AG04450 (cell line): ENCODE measurements at places on chromosomes 12 and 14.
A peak's percentile ranks its signal among the peaks of the same experiment; 100 is the strongest.

GRCh38 chr12:4270016-4270830 lies 3.3 kb upstream of the CCND2 start:
- DNase-seq: no peak

DNA sequence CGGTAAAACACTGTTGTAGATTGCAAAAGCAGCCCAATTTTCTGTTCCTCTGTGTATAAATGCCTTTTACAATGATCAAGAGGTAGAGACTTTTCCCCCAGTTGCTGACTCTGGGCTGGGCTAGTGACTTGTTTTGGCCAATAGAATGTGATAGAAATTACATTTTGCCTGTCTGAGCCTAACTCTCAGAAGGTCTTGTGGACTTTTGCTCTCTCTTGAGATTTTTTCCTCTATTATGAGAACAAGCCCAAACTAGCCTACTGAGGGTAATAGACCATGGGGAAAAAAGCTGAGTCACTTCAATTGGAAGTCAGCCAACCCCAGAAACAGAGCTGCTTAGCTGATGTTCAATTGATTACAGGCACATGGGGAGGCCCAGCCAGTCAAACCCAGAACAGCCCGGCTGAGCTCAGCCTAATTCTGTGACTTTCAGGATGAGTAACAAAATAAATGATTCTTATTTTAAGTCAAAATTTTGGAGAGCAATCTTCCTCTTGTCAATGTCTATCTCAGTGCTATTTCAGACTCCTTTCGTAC lies 61.4 kb downstream of the MYF5 start:
- DNase-seq: peak; percentile 82

- DNase-seq: no peak
These were observed at the start of gene TMEM119 for GRCh38 chr12:108597559-108598471. Gene TMEM119, minus strand, starts transcription at chr12:108598084. Its CDS starts 5,701 bp downstream, at chr12:108592383.

GRCh38 chr14:51807356-51807755 lies 53.1 kb upstream of the GNG2 start:
- DNase-seq: peak; percentile 26

DNA sequence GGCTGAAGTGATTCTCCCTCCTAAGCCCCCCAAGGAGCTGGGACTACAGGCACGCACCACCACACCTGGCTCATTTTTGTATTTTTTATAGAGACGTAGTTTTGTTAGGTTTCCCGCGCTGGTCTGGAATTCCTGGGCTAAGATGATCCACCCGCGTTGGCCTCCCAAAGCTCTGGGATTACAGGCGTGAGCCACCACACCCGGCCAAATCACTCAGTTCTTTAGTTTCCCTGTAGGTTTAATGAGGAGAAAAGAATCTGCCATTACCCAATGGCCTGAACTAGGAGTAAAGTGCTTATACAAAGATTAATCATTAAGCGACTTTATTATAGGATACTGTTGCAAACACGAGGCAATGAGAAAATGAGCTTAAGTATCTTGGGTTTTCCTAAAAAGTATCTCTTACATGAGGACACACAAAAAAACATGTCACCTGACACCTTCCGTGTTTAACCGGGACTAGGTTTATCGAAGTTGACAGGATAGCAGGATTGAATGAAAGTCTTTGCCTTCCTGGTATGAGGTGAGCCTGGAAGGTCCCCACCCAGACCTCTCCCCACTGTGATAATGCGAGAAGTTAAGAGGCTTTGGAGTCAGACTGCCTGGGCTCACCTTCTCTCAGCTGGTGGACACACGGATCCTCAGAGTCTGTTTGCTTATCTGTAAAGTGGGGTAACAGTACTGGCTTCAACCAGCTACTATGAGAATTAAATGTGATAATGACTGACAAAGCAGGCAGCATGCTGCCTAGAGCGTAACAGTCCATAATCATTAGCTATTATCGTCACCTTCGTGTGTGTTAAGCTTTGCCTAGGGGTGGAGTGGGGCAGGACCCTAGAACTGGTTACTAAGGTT lies 133.5 kb upstream of the KRAS start:
- no peak for DNase-seq

DNA sequence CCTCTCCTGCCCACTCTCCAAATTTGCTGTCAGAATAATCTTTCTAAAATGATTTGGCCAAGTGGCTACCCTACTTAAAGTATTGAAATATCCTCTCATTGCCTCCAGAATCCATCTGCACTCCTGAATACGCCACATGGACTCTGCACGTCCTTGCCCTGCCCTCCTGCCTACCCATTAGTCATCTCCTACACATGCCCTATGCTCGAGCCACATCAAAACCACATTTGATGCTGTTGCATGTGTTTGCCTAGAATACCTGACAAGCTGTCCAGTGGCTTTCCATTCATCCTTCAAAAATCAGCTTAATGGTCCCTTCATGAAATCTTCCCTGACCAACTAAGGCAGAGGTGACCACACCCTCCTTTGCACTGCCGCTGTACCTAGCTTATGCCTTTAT lies 17.0 kb downstream of the VCPKMT start:
- DNase-seq: no peak

DNA sequence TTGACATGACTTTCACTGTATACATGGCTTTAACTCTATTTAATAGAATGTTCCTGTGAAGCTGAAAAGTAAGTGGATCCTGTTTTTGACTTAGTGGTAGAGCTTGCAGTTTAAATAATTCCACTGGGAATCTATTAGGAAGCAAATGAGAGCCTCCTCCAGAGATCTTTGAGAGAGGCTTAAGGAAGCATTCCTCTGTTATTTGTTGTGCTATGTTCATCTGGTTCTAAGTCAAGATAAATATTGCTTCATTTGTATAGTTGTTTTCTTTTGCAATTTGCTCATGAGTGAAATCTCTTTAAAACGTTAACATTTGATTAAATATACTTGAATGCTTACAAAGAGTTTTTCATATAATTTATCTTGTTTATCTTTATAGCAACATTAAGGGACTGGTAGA lies 70.4 kb downstream of the TMTC2 start:
- no peak for DNase-seq

DNA sequence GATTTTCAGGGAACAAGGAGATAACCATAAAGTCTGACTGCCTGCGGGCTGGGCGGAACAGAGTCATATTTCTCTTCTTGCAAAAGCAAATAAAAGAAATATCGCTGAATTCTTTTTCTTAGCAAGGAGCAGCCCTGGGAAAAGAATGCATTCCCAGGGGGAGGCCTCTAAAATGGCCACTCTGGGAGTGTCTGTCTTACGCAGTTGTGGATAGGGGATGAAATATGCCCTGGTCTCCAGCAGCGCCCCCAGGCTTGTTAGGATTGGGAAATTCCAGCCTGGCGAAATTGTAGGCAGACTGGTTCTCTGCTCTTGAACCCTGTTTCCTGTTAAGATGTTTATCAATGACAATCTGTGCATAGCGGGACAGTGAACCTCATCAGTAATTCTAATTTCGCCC lies 40.5 kb downstream of the PCNX1 start:
- DNase-seq: no peak

DNA sequence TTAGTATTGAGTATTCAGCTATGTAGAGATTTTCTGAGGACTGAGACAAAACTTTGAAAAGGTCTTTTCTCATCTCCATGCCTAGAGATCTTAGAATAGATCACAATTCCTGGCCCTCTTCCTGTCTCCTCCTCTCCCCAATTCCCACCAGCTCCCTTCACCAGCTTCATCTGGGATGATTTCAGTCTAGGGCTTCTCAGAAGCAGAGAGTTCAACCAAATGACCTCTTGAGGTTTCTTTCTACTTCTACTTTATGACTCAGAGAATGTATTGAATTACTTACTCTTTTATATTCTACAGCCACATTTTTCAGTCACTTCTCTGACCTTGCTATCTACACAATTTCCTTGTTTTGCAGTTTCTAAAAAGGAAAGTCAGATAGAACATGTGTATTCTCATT lies 19.4 kb upstream of the SNX6 start:
- peak; percentile 81 for DNase-seq

- no peak for DNase-seq
These were observed 17.5 kb downstream of the DYRK4 start for GRCh38 chr12:4579305-4580102.
